ENCODE measurements at places on chromosomes 5 and 9. TPM values are rescaled to one million over a fixed set of nuclear protein-coding genes. Genes with fewer than 3 reads are reported as not detected.

DNA sequence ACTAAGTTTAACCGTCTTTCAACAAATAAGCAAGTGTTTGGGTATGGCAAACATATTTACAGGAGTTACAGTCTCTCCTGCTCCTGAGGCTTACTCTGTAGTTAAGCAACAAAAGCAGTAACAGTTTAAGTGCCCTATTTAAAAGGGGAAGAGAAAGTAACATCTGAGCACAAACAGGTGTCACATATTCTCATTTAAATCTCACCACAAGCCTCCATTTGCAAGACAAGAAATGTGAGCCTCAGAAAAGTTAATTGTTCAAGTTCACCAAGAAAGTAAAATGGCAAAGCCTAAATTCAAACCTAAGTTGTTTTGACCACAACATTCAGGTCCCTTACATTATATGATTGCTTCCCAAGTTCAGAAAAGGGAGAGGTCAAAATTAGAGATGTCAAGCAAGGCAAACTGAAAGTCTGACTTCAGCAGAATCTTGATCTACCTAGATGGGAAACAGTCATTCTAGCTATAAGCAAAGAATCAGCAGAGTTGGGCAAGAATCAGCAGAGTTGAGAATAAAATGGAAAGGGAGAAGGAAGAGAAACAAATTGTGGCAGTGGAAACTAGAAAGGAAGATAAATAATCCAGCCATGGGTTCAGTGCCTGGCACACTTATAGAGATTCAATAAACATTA, 93.4 kb downstream of the STRBP start:
- H3K27me3 ChIP-seq: no peaks in the 10 kb centered on the region
- no peaks in the 10 kb centered on the region for H3K4me1 ChIP-seq
- no peak for DNase-seq
- H3K27ac ChIP-seq: no peak overlapping the region

GRCh38 chr5:179422908-179423481, 77.7 kb upstream of the ADAMTS2 start:
- H3K27me3 ChIP-seq: no peaks in the 10 kb centered on the region
- H3K27ac ChIP-seq: no peak overlapping the region
- H3K4me1 ChIP-seq: no peaks in the 10 kb centered on the region
- no peak for DNase-seq
- H3K4me3 ChIP-seq: no peak overlapping the region

DNA sequence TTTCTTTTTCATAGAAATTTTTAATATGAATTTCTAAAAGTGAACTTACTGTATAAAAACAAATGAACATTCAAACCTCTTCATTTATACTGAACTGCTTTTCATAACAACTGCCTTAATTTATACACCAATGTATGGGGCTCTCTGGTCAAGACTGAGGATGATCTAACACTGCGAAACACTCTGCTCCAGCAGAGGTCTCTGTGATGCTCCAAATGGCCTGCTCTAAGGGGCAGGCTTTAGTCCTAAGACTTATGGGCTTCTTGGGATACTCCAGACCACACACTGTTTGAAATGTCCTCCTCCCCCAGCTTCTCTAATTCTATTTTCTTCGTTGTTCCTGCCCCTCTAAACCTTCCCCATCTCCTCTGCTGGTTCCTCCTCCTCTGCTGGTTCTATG, 58.5 kb downstream of the LIFR start:
- H3K27me3 ChIP-seq: no peaks in the 10 kb centered on the region
- H3K36me3 ChIP-seq: no peaks in the 10 kb centered on the region
- H3K4me1 ChIP-seq: no peaks in the 10 kb centered on the region
- DNase-seq: no peak

DNA sequence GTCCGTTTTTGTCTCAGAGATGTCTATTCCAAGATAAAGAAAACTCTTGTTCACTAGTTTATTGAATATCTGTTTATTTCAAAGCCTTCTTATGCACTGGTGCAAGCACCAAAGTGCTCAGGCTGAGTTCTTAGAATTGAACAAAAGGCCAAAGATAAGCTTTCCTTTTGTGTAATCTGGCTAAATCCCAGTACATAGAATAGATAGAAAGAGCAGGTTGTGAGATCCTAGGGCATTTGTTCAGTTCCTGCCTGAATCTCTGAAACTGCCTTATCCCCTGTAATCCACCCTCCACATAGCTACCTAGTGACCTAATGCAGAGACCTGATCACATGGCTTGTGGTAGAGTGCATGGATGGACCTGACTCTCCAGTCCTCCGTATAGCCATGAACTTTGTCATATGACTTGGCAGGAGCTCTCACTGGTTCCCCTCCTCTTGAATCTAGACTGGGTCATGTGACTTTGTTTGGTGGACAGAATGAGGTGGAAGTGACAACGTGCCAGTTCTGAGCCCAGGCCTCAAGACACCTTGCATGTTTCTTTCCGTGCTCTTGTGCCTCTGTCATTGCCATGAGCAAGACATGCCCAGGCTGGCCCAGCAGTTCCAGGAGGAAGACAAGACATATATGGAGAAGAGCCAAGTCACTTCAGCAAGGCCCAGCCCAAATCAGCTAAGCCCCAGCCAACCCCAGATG, 139.3 kb upstream of the SHB start:
- no peak for DNase-seq
- H3K27ac ChIP-seq: no peak overlapping the region
- H3K4me1 ChIP-seq: no peaks in the 10 kb centered on the region
- H3K4me3 ChIP-seq: no peak overlapping the region
- no peaks in the 10 kb centered on the region for H3K36me3 ChIP-seq

DNA sequence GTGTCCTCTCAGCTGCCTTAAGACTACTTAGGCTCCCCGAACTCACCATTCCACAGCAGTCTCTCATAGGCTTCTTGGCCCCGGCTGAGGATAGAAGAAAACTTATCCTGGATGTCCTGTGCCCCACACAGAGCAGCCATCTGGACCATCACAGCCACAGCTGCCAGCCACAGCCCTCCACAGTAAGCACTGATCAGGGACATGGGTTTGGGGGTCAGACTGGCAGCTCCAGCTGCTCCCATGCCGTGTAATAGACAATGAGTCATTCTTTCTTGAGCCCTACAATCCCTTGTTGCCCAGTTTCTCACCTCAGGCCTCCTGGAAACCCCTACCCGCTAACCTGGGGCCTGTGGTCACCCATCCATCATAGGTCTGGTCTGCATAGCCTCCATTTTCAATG, 5.7 kb downstream of the CREB3 start:
- H3K36me3 ChIP-seq: peaks cover 63% of the 10 kb centered on the region
- DNase-seq: no peak
- H3K4me1 ChIP-seq: peaks cover 23% of the 10 kb centered on the region
- H3K4me3 ChIP-seq: no peak overlapping the region
- H3K27me3 ChIP-seq: no peaks in the 10 kb centered on the region

PRRT1B gene
- not detected for total RNA-seq

GRCh38 chr9:83582029-83582428, 40.9 kb upstream of the IDNK start:
- no peaks in the 10 kb centered on the region for H3K4me1 ChIP-seq
- no peak for DNase-seq

DNA sequence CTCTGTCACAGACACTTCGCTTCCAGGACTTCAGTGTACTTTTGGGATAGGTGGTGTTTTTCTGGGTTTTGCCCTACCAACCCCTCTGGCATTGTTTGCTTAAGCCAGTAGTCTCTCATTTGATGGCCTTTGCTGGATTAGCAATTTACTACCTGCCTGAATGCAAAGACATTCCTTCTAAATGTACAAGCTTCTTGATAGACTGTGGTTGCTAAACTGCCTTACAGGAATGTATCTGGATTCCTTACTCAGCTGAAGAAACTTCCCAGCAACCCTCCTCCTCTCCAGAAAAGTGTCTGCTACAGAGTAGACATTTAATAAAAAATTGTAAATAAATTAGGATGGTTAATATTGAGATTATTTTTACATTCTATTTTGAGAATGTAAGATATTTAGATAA, 1916.7 kb downstream of the EFNA5 start:
- no peaks in the 10 kb centered on the region for H3K4me1 ChIP-seq
- no peak overlapping the region for H3K27ac ChIP-seq
- no peak for DNase-seq
- H3K27me3 ChIP-seq: no peaks in the 10 kb centered on the region
- H3K4me3 ChIP-seq: no peak overlapping the region

GRCh38 chr5:179738742-179739141, 6.1 kb downstream of the MAML1 start:
- no peak overlapping the region for H3K4me3 ChIP-seq
- no peaks in the 10 kb centered on the region for H3K27me3 ChIP-seq
- H3K27ac ChIP-seq: no peak overlapping the region
- H3K4me1 ChIP-seq: peaks cover 65% of the 10 kb centered on the region

GRCh38 chr9:459491-460444, 245.1 kb downstream of the DOCK8 start:
- H3K36me3 ChIP-seq: peaks cover 57% of the 10 kb centered on the region
- H3K27ac ChIP-seq: no peak overlapping the region
- DNase-seq: no peak
- no peak overlapping the region for H3K4me3 ChIP-seq
- no peaks in the 10 kb centered on the region for H3K27me3 ChIP-seq

SPINK7 gene
- not detected for total RNA-seq

All from CD4-positive, alpha-beta memory T cell (primary cell).